ENCODE measurements at places on chromosomes 6 and 20.

DNA sequence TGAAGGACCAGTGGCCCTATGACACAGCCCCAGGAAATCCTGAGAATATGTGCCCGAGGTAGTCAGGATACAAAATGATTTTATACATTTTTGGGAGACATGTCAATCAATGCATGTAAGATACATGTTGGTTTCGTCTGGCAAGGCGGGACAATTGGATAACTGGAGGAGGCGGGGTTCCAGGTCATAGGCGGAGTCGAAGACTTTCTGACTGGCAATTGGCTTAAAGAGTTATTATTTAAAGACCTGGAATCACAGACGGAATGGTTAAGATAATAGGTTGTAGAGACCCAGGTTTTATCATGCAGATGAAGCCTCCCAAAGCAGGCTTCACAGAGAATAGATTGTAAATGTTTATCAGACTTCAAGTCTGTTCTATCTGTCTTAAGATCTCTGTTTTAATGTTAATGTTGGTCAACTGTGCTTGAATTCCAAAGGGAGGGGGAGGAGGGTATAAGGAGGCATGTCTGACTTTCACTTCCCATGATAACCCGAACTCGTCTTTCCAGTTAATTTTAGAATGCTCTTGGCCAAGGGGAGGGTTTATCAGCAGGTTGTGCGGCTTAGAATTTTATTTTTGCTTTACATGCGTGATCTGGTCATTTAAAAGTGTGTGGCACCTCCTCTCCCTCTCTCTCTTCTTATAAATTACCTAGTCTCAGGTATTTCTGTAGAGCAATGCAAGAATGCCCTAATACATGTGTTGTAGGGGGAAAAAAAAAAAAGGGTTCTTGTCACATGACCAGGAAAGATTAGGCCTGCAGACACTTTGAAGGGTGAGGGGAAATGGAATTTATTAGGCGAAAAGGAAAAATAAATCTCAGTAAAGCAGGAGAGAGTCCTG is 230.7 kb downstream of the NFATC2 start:
- no peak for DNase-seq

DNA sequence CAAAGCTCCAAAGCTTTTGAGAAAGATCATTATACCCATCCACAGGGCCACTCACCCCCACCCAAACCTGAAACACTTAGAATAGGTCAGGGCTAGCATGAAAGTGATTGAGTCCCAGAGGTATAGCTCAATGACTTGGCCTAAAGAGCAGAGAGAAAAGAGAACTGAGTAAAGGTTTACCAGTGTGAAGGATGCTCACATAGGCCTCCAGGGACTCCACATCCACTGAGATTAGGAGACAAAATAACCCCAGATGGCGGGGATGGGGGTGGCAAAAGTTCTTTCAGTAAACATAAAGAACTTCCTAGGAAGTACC is 12.2 kb downstream of the SAYSD1 start:
- DNase-seq: no peak

DNA sequence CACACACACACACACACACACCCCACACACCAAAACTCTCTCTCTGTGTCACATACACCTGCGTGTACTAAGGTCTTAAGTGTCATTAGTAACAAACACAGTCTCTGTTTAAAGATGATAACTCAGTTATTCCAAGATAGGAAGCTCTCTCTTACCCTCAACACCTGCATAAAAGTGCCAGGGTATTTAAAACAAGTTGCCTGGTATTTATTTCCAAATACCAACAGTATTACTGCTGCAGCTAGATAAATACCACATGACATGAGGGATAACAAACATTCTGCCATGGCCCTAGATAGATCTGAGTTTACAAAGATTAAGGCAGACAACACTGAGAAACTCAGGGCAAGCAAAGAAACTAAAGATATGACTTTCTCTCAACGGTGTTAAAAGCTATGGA is 118.5 kb downstream of the SIM1 start:
- DNase-seq: no peak

- peak; percentile 21 for DNase-seq
These were observed 21.4 kb upstream of the TRAM2 start for GRCh38 chr6:52598123-52598823.

DNA sequence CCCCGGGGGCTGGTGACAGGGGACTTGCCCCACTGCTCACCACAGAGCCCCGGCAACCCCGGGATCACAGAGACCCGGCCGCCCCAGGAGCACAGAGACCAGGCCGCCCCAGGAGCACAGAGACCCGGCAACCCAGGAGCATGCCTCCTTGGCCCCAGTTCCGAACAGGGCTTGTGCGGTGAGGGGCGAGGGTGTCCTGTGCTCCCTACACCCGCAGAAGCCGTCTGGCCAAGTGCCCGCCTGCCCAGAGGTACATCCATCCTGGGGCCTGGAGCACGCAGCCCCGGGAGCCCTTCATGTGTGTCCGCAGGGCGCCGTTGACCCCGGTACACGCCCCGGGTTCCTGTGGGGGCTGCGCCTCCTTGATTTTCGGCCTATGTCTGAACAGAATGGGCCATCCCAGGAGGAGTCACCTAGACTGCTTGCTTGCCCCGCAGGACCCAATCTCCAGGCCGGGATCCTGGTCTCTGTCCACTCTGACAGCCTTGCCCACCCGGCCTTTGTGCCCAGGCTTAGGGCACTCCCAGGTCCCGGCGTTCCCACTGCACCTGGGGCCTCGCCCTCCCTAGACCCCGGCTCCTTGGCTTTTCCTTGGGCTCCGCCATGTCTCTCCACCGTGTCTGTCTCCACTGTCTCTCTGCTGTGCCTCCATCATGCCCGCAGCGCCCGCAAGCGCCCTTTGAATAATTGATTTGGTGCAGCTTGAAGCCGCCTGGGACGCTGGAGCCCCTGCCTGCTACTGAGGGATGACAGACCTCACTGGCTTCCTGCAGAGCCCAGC is 219.8 kb downstream of the ERMARD start:
- DNase-seq: no peak

DNA sequence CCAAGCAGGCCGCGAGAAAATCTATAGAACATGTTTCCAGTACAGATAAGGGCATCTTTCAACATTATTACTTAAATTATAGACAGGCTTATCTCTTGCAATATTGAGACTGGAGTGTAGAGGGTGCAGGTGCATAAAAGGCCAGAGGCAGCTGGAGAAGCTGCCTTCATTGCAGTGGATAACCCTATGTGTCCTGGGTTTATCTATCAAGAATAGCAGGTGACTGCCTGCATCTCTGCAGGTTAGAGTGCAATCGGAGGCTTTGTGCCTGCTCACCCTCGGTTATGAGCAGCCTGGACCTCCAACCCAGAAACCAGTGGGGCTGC is 28.7 kb upstream of the ECI2 start:
- DNase-seq: no peak

DNA sequence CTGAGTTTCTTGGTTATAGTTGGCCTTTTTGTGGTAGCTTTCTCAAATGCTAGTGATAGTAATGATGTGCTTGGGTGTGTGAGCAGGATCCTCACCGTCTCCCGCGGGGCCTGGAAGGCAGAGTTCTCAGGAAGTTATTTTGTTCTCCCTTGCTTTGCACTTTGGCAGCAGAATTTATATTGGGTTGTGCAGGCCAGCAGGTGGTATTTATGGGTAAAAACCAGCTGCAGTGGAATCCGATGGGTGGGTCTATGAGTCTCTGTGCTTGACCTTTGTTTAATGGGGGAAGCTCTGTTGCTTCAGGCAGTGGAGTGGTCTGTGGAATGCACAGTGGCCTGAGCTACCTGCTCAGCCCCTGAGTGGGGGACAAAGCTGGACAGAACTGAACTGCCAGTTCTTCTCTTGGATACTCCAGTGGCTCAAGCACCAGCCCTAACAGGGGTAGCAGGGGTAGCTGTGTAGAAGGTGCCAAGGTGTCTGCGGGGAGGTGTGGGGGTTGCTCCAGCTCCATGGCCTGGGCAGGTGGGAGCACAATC is 27.3 kb downstream of the IGF2R start:
- DNase-seq: no peak

DNA sequence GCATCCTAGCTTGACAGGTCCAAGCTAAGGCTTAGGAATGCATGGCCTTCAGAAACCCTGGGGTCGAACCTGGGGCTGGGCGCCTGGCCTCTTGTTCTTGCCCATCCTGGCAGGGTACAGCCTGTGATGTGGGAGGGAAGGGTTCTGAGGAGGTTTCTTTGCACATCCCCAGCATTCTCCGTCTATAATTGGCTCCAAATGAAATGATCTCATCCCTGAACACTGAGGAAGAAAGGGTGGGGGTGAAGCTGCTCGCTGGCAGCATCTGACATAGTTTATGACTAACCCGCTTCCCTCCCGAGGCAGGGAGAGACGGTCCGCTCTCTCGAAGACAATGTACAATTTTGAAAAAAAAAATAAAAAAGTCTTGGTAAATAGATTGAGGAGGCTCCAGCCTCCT is 67.1 kb upstream of the ZNFX1 start:
- DNase-seq: no peak

- no peak for DNase-seq
These were observed 46.9 kb downstream of the ANKRD6 start for GRCh38 chr6:89479897-89480296.

DNA sequence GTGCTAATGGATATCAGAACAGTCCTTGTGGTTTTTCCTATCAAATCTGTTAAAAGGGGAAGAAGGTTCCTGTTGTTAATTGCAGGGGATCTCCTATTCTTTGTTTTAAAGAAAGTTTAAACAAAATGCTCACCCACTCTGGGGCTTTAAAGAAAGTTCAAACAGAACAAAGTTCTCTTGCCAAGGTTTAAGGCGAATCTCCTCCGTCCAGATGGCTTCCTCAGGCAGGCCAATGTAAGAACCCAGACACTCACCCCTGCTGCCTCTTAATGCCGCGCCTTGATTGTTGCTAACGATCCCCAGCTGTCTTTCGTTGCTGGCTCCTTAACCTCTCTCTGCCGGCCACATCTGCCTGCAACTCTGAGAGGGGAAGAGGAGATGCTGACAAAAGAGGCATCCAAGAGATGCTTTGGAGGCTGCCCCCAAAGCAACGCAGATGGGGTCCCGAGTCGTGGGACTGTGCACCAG is 235.0 kb upstream of the PRDM1 start:
- DNase-seq: no peak

DNA sequence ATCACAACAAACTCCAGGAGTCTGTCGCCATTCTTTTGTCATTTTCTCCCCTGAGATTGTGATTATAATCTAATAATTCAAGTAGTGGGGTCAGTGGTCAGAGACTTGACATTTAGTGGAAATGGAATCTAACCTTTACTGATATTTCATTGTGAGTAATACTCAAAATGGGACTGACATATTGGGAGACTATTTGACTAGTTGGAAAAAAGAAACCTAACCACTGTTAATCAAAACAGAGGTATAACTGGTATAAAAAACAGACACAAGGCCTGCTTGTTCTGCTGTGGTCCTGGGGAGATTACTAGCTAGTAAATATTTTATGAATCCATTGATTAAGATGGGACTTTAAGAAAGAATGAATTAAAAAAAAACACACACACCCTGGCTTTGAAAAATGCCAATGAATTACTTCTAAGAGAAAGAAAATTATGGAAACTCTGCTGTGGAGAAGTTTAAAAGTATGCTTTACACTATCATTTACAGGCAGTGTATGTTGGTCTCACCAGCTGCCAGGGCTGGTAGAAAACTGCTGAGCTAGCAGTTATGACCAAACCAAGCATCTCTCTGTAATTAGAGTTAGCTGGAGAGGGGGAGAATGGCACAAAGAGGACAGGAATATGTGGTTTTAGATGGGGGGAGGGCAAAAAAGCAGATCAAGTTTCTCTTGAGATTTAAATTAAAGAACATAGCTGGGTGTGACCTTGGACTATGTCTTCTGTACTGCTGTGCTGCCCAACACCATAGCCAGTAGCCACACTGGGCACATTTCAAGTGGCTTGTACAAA is 103.7 kb downstream of the FYN start:
- DNase-seq: no peak

DNA sequence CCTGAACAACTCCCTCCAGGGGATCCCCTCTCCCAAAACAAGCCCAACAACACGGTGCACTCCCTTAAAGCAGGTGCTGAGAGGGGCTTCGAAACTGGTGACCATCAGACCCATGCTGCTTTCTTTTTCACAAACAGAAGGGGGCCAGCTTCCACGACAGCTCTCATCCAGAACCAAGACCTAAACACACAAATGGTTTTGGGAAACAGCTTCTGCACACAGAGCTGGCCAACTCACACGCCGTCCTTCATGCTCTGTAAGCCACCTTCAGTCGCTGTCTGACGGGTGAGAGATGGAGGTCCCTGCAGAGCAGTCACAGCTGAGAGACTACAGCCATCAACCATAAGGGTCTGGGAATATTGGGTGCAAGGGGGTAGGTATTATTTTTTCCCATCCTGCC is 76.3 kb downstream of the ZMYND8 start:
- no peak for DNase-seq

DNA sequence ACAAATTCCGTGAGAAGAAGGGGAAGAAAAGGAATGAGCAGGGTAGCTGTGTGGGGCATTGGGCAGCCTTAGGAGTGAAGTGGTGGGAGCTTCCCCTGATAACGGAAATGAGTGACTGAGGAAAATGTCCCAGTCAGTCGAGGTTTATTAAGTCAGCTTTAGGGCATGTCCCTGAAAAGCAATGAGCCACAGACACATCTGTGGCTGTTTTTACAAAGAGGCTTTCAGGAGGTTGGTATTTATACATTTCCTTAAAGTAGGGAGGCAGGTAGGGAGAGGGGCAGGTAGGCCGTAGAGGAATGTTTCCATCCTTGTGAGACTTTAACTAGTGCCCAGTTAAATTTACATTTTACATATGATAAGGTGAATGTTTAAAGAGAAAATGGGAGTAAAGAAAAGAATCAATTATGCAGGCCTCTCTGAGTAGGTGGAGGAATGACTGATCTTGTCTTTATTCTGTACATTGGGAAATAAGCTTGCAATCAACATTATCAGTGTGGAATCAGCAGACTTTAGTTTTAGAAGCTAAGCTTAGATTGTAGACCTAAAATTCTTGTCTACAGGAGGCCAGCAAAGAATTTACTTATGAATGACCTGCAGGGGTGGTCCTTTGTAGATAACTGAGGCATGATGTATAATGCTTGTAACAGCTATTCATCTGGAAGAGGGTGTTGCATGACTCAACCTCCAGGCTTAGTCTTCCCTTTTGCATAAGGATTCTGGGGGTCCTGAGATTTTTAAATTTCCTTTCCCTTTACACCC is 18.5 kb downstream of the SLC22A2 start:
- no peak for DNase-seq

- DNase-seq: no peak
These were observed 9.0 kb downstream of the ZSWIM3 start for GRCh38 chr20:45866454-45866853.

GRCh38 chr6:95923518-95923917 is 92.3 kb upstream of the FUT9 start:
- no peak for DNase-seq

GRCh38 chr6:3911130-3911529 is 62.0 kb downstream of the FAM50B start:
- no peak for DNase-seq

GRCh38 chr6:2546901-2547300 is 203.8 kb downstream of the MYLK4 start:
- DNase-seq: no peak

- no peak for DNase-seq
These were observed 971 bp upstream of the SERINC3 start for GRCh38 chr20:44522841-44523240.
